ENCODE measurements at places on chromosomes 5 and 9.
A peak's percentile ranks its signal among the peaks of the same experiment; 100 is the strongest.

DNA sequence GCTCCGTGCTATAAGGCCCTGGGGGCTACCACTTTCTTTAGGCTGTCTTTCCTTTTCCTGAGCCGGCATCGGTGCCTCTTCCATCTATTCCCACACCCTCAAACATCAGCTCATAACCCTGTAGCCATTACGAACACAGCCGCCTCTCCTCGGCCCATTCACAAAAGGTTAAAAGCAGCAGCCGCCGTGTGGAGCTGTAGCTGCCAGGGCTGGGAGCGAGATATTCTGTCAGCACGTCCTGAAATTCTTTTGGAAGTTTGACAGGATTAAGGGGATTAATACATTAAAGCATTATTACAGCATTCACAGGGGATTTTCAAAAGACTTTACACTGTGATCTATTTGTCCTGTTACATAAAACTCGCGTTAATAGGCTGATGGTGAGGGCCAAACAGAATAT, 428.2 kb downstream of the CDK5RAP2 start:
- no peak for DNase-seq

GRCh38 chr9:32906213-32906612, 95.2 kb downstream of the APTX start:
- no peak for DNase-seq

DNA sequence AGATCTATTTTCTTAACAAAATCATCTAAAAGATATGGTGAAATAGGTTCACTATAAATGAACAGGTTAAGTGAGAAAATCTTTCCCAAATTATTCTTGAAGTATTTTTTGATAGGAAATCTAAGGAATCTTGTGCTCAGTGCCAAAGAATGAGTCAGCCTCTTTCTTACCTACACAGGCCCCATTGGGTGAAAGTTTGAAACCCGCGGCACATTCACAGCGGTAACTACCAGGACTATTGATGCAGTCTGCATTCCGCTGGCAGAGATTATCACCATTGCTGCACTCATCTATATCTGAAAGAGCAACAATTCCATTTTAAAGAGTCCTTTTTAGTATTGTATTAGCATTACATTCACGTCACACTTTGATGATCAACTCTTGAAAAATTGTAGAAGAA, 221.8 kb downstream of the SLC12A2 start:
- no peak for DNase-seq

GRCh38 chr5:75848077-75848476, 130.8 kb upstream of the POC5 start:
- DNase-seq, result no peak

- DNase-seq, result no peak
These were observed 28.8 kb downstream of the FOXD1 start for GRCh38 chr5:73419465-73420390.

- DNase-seq, result no peak
These were observed 424.2 kb downstream of the IRX1 start for GRCh38 chr5:4019841-4020240.

DNA sequence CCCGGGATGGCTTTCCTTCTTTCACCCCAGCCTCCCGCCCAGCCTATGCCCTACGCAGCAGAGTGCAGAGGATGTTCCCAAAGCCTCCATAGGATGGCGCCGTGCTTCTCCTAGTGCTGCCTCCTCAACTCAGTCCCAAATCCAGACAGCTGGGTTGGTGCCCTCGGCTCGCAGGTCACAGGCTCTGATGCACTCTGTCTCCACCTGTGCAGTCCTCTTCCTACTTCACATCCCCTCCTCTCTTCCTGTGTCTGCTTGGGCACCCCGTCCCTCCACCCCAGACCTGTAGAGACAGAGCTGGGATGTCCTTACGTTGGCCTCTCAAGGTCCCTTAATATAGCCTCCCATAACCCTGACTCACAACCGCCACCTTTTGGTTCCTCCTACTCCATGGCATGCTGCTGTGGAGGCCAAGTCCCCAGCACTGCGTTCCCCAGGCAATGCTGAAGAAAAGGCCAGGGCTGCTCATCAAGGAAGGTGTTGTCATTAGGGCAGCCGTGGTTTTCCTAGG, 314.4 kb downstream of the GADD45G start:
- DNase-seq, result no peak

DNA sequence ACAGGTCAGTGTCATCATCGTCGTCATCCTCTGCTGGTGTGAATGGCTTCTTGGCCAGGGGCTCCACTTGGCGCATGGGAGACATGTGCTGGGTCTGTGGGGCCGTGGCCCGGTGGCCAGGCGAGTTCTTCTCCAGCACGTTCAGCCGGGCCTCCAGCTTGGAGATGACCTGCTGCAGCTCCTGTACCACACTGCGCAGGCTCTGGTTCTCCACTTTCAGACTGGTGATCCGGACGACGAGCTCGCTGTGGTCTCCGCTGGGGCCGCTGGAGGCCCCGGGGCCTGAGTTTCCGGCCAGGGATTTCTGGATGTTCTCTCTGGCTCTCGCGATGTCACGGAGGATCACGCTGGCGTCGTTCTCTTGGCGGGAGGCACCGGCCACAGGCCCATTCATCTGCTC, 40.6 kb downstream of the ZNF484 start:
- no peak for DNase-seq

- no peak for DNase-seq
These were observed 176.4 kb downstream of the ARRDC3 start for GRCh38 chr5:91206734-91207133.

GRCh38 chr5:172364773-172365172, 81.2 kb upstream of the UBTD2 start:
- DNase-seq, result peak; percentile 64

DNA sequence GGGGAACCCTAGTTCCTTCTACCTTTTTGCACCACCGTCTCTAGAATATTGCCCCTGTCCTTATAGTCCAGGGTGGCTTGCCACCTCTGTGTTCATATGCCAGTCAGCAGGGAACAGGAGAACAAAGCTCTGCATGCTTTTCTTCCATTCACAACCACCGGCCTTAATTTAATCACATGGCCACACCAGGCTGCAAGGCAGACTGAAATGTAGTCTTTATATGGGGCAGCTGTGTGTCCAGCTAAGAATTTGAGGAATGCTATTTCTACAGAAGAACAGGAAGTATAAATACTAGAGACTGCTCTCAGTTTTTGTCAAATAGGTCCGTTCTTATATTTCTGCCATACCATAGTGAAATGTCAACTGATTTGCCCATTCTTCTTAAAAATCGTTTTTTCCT, 5.8 kb downstream of the C5orf22 start:
- DNase-seq, result no peak

DNA sequence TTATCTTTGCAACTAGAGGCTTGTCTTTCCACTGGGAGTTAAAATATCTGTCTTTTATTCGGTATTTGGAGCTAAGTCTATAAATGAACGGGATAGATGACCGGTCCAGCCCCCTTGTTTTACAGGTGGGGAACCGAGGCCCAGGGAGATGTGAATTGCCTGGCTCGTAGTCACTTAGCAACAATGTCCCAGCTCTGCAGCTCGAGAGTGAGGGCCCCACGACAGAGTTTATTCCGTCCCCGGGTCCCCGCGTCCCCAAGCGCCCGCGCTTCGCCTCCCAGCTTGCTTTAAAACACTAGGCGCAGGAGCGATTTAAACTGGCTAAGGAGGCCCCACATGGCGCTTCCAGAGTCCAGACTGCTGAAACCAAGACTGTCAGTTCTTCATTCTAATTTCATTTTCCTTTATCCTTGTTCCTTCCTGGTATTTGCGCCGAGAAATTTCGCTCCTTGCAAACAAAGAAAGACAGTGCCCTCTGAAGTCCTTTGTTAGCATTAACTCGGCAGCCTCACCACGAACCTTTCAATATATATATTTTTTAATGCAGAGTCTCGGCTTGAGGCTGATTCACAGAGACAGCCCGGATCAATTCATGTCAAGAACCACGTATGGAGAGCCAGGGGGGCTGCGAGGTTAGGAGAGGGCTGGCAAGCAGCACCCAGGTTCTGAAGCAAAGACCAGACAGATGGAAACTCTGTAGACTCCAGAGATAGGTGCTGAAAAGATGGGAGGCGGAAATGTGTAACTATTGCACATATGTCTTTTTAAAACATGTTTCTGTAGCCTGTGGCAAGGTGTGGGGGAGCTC, 1.4 kb upstream of the ENC1 start:
- peak; percentile 81 for DNase-seq

Data from putamen (tissue), 1 donor.